C1 segment of cervical spinal cord (tissue), 14 donors: ENCODE measurements at places on chromosomes 12 and 14.
A peak's percentile ranks its signal among the peaks of the same experiment; 100 is the strongest.

DNA sequence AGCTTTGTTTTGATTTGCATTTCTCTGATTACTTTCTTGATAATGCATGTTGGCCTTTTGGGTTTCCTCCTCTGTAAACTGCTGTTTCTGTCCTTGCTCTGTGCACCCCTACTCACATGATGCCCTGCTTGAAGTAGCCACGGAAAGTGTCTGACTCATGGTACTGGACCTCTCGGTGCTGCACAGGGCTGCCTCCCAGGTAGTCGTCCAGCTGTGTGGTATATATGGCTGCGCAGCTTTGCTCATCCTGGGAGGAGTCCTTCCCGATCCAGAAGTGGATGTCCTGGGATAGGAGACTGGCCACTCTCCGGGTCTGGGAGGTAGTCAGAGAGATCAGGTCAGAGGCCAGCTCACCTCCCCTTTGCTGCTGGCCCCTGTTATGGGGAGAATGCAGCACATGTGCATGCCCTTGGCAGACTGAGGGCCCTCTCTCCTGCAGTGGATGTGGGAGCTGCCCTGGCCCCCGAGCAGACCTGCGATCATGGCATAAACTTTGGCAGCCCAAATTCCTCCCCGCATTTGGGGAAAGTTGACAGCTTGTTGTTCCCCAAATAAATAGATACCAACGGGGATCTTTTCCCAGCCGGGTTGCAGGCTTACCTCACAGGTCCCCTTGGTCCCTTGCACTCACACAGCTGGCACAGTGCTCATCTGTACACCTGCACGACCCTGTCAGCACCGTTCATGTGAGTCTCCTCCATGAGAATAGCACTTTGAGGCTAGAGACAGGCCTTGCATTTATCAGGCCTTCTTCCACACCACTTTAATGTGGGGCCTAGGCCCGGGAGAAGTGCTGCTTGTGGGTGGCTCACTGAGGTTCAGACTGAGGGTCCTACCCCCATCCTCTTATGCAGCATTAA is 5.2 kb downstream of the AVIL start:
- DNase-seq: no peak

DNA sequence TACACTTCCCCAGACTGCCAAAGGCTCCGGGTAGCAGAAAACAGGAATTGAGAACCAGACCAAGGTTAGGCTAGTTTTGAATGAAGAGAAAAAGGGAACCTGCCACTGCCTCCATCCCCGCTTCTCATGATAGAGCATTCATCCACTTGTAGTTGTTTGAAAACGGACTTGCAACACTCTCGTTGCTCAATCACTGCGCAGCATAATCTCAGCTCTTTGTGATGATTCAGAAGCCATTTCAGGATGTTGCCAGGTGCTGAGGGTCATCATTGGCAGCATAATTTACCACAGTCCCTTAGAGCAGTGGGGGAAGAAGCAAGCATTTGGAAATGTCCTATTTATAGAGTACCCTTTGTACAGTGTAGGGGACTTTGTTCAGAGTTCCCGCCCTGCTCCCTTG is 25.6 kb downstream of the KCNK13 start:
- peak; percentile 43 for DNase-seq

DNA sequence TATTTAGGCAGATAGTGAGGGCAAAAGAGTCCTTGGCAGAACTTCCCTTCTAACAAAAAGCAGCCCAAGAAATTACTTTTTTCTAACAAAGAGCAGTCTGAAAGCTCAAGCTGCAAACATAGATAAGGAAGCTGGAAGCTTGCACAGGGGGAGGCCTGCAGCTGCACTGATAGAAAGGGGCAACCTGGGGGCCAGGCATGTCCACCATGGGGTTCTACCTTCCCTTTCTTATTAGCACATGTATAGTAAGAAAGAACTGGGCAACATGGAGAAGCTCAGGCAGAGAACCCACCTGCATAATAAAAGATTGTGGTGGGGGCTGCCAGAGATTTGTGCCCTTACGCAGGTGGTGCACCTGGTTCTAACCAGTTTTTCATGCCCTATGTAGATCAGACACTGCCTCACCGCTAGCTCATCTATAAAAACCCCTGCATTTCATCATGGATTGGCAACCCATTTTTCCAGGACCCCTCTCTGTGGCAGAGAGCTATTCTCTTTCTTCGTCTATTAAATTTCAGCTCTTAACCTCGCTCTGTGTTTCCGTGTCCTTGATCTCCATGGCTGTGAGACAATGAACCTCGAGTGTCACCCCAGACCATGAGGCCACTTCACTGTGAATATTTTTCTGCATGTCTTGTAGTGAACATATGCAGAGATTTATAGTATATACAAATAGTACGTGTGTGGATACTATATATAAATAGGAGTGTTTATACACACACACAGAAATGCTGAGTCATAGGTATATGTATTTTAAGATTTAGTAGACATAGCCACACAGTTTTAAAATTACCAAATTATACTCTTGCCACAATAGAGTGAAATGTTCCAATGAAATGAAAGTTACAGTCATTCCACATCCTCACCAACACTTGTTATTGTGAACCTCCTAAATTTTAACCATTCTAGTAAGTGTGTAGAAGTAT is 53.0 kb downstream of the PEX5 start:
- DNase-seq: no peak

- DNase-seq: no peak
Measured at GRCh38 chr14:56590535-56590960, 10.9 kb downstream of the TMEM260 start.

GRCh38 chr14:75884198-75884611 is 97.6 kb downstream of the TGFB3 start:
- DNase-seq: no peak
